H4 (cell line): ENCODE measurements at places on chromosomes 1 and 21. TPM values are rescaled to one million over a fixed set of nuclear protein-coding genes. Genes with fewer than 3 reads are reported as not detected.
A peak's percentile ranks its signal among the peaks of the same experiment; 100 is the strongest.

DNA sequence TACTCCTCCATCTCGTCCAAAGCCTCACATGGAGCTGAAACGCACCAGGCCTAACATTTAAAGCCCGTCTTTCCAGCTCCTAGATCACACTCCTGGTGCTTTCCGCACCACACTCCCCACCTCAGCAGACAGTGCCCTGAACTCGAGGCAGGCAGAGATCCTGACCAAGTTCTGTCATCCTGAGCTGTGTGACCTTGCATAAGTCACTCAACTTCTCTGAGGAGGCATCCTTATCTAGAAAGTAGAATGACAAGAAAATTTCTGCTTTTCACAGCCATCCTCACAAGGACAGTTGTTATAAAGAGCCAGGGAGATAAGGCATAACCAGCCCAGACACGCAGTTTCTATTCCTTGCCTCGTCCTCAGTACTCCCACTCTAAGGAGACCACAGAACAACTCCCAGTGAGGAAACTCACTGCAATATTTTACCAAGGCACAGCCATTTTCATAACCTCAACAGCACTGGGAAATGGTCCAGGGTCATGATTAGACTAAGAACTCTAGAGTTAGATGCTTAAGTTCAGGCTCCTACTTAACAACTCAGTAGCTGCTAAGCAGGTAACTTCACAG is 3.1 kb downstream of the LRP8 start:
- DNase-seq, result no peak

DNA sequence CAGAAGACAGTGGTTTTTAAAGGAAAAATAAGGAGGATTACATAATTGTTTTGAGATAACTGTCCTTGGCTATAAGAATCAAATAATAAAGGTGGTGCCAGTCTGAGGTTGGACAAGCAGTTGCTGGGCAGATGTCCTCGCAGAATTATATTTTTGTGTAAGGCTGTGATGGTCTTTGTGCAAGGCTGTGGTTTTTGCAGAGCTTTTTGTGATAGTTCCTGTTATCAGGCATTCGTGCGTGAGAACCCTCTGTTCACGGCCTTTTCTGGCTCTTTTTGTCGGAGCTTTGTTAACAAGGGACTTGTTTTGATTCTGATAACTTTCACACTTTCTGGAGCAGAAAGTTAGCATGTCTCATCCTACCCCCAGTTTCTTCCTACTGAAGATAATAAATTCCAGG is 33.4 kb downstream of the SH3BP5L start:
- DNase-seq, result no peak

- DNase-seq, result no peak
Measured at GRCh38 chr21:36606287-36606982, 92.5 kb upstream of the SIM2 start.

GRCh38 chr21:37732927-37733326 is 183.3 kb downstream of the KCNJ6 start:
- DNase-seq, result no peak

DNA sequence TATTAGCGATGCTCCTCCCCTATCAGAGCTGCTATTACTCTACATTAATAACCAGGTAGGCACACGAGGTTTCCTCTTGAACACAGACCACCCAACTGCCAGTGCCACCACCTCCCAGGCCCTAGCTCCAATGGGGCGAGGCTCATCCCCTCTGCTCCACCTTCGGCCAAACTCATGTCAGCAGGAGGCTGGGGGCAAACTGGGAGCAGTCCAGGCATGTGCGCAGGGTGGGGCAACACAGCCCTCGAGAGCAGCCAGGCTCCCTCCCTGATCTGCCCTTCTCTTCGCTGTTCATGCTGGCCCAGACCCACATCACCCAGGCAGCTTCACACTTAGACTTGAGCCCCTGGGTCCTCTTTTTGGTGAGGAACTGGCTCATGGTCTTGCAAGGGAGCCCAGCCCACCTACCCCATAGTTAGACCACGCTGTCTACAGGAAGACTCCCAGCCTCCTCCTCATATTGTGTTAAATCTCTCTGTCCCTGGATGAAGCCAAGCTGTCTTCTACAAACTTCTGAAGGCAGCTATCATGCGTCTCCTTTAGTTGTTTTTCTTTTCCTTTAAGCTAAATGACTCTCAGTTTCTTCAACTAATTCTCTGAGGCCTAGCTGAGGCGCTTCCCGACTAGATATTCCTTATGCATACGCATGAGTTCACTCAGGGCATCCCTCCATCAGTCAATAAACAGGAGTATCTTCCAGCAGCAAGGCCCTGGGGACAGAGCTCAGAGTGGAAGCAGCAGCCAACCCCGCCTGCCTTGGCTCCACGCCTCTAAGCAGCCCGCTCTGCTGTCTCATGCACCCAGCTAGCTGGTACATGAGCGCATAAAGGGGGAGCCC is 12.0 kb downstream of the TMEM9 start:
- DNase-seq, result no peak

DNA sequence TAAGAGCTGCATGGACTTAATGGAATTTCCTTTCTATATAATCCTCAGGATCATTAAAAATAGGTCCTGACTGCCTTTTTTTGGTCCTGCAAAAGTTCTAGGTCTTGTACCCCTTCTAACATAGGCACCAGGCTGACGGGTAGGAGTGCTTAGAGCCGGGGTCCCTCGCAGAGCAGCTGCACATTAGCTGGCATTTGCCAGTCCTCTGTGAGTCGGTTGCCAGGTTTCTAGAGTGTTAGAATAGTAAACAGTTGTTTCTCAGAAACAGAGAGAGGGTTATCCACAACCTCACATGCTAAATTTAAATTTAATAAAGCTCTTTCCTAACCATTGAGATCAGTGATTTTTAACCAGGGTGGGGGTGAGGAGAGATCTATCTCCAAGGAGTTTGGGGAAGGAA is 35.4 kb upstream of the HEATR1 start:
- no peak for DNase-seq

DNA sequence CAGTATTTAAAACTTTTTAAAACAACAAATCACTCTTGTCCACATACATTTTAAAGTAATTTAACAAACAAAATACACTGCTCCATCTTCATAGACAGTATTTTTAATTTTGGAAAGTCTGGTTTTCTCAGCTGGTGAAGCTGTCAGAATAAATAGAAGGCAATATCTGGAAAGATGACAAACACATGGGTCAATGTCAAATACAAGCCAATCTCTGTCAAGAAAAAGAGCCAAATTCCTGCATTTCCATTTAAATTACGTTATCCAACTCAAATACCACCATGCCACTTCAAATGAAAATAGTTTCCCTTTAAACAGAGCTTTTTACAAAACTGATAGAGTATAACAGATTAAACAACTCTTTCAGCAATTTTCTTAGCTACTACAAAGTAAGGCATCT is 176.5 kb downstream of the RERE start:
- no peak for DNase-seq

- no peak for DNase-seq
Measured at GRCh38 chr1:37482796-37483744, 8.7 kb downstream of the ZC3H12A start.

DNA sequence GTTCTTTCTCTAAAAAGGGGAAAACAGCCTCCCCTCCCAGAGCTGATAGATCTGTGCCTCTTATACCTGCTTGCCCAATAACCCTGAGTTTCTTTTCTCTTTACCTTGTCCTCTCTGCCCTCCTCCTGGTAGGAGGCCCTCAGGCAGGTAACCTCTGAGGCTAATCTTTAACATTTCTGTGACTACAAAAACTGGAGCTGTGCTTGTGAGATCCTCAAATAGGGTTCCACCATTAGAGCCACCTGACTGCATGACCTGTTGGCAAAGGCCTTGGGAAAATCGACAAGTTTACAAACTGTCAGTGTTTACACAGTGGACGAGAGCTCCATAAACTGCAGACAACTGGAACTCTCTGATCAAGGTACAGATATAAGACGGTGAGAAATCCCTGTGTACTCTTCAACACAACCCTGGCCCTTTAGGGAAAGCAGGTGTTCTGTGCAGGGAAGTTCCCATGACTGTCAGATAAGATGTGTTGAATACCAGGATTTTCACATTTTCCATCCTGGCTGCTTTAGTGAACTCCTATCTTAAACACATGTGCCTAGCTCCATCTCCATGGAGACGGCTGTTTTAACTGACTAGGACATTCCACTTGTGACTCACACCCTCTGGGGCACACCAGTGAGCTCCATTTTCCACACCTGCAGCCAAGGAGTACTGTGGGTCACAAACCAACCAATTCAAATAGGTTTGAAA is 38.3 kb downstream of the ECE1 start:
- peak; percentile 50 for DNase-seq

GRCh38 chr1:187909382-187909781 is 1080.6 kb downstream of the PLA2G4A start:
- no peak for DNase-seq

DNA sequence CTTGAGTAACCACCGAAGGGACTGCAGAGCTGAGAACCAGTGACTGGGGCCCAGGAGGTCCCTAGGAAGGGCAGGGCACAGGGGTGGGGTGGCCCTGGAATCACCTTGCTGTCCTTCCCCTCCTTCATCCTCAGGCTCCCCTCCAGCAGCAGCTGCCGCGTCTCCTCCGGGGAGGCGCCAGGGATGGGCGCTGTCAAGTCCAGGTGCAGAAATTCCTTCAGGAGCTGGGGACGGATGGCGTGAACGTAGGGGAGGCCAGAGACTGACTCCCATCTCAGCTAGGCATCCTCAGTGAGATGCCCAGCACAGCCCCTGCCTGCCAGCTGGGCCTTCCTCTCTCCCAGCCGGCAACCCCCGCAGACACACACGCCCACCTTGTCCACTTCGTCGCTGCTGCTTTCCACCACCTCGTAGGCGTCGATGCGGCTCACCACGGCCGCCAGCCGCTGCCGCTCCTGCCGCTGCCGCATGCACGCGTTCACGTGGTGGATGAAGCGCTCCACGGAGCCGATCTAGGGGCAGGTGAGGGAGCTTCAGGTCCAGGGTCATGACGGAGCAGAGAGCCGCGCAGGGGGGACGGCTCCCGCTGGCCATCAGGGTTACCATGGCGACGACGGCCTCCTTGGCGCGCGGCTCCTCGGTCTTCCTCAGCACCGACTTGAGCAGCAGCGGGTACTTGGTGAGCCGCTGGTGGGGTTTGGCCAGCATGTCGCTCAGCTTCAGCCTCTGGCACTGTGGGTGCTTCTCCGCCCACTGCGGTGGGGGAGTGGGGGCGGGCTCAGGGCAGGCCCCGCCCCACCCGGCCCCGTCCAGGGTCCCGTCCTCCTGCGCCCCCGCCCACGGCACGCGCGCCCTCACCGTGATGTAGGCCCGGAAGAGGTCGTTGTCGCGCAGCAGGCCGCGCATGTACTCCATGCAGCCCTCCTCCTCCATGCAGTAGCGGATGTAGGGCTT is 4.4 kb upstream of the TNFRSF25 start:
- DNase-seq, result no peak

Gene CFHR5
- not detected in 2 replicates for total RNA-seq

GRCh38 chr1:97254731-97255463 is 533.3 kb downstream of the PTBP2 start:
- DNase-seq, result no peak

DNA sequence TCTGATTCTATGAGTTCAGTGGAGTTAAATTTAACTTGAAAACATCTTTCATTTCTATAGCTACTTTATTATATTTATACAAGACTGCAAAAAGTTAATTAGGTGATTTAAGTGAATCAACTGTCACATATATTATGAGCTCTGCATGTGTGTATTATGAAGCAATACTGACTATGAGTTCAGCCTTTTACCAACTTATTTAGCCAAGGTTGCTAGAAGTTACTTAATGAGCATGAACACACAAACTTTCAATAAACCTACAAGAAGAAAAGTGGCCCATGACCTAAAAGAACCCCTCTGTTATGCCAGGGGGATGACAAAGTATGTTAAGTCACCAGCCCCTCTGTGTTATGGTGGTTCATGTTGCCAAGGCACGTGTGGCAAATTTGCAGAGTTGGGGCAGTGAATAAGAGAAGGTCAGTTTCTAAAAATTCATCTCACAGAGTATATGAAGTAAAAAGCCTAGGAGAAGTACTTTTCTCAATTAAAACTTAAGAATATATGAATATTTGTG is 86.7 kb upstream of the LYPLAL1 start:
- no peak for DNase-seq

Gene MMP23B
- not detected in 2 replicates for total RNA-seq

Gene OR2T11
- not detected in 2 replicates for total RNA-seq

GRCh38 chr21:15837645-15838044 is 107.9 kb downstream of the USP25 start:
- no peak for DNase-seq

DNA sequence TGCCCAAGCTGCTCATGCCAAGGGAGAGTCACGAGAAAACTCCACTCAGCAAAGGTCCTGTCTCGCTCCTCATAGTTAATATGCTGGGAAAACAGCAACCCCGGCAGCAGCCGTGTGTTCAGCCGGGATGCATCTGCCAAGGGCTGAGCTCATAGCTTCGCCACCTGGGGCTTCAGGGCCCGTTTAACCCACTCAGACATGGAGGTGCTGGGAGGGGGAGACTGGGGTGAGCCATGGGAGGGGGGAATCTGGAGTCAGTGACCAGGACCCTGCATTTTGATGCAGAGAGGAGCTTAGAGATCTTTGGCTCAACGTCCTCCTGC is 283.4 kb downstream of the PTPRU start:
- DNase-seq, result no peak

DNA sequence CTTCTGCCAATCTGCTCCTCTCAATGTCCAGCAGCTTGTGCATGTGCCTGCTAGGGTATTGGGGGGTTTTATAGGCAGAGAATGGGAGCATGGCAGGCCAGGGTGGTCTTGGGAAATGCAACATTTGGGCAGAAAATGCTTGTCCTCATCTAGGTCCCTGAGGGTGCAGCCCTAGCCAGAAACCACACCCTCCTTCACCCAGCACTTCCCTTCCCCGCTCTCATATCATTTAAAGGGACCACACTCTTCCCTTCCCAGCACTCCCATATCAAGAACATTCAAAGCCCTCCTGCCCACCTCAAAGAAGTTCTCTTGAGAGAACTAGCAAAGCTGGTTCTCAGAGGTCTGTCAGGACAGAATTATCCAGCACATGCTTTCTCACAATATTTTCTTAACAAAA is 62.1 kb downstream of the HSD3B1 start:
- DNase-seq, result no peak

DNA sequence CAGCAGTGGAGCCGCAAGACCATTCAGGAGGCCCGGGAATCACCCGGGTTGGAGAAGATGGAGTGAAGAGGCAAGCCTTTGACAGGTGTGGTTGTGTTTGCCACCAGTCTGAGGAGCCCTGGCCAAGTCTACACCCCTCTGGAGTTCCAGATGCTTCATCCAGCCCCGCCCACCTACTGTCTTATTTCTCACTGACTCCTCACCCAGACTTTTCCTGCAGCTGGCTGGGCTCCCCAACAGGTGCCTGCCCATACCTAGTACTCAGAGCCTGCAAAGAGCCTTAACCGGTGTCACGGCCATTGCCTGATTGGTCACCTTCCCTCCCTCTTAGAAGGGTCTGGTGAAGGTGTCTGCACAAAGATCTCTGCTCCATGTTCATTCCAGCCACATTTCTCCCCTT is 16.0 kb downstream of the SLC9A1 start:
- no peak for DNase-seq

DNA sequence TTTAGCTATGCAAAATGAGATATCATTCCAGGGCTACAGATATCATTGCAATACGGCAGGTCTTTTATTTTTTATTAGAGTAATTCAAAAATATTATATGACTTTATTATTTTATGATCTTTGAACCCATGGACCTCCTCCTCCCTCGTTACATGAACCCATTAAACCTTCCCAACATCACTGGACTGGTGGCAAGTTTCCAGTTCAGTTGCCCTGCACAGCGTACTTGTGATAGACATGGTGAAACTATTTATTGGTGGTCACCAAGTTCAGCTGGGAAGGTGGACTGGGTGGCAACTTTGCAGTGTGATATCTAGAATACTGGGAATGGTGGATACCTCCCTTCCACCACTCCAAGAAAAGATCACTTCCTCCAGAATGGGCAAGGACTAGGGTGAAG is 52.5 kb downstream of the SLC30A10 start:
- no peak for DNase-seq

GRCh38 chr1:57450981-57451380 is 27.1 kb upstream of the DAB1 start:
- DNase-seq, result no peak

- no peak for DNase-seq
Measured at GRCh38 chr1:186530109-186530508, 69.2 kb upstream of the PDC start.
